ENCODE measurements at places on chromosomes 2 and 18. TPM values are rescaled to one million over a fixed set of nuclear protein-coding genes. Genes with fewer than 3 reads are reported as not detected.

GPR45 gene
- total RNA-seq, result not detected

ALPG gene
- total RNA-seq, result not detected

FN1 gene
- total RNA-seq, result 8,592 TPM

MALL gene
- total RNA-seq, result 8.8 TPM

FAM124B gene
- total RNA-seq, result not detected

ANKRD62 gene
- not detected for total RNA-seq

SUCLG1 gene
- total RNA-seq, result 77.2 TPM

PROKR1 gene
- not detected for total RNA-seq

LINC00305 gene
- total RNA-seq, result not detected

RTKN gene
- 9.6 TPM for total RNA-seq

ABCA12 gene
- under 0.01 TPM for total RNA-seq

MYCN gene
- not detected for total RNA-seq

SEC11C gene
- 10.2 TPM for total RNA-seq

CYBRD1 gene
- total RNA-seq, result 100 TPM

DSC3 gene
- total RNA-seq, result under 0.01 TPM

ST6GAL2 gene
- under 0.01 TPM for total RNA-seq

DDX18 gene
- total RNA-seq, result 40.1 TPM

ANO7 gene
- 0.78 TPM for total RNA-seq

PARD3B gene
- 6.8 TPM for total RNA-seq

SAP130 gene
- total RNA-seq, result 6.6 TPM

SIX2 gene
- 11.4 TPM for total RNA-seq

STARD6 gene
- total RNA-seq, result not detected

DLX1 gene
- under 0.01 TPM for total RNA-seq

BCL11A gene
- total RNA-seq, result not detected

GULP1 gene
- 10.7 TPM for total RNA-seq

NAT8 gene
- total RNA-seq, result not detected

GNAL gene
- 2.2 TPM for total RNA-seq

CIDEA gene
- 0.37 TPM for total RNA-seq

PSMA8 gene
- not detected for total RNA-seq

SPC25 gene
- total RNA-seq, result 5.1 TPM

TRIM43 gene
- total RNA-seq, result not detected

C2orf66 gene
- under 0.01 TPM for total RNA-seq

SCTR gene
- not detected for total RNA-seq

SPHKAP gene
- not detected for total RNA-seq

RNF152 gene
- 1.2 TPM for total RNA-seq

ALPI gene
- total RNA-seq, result not detected

RAB12 gene
- 37.9 TPM for total RNA-seq

PJVK gene
- total RNA-seq, result 0.73 TPM

CFC1 gene
- total RNA-seq, result not detected

RNF144A gene
- total RNA-seq, result 6.8 TPM

CXCR2 gene
- total RNA-seq, result not detected

Data from subcutaneous preadipocyte (primary cell).